Type B pancreatic cell (in vitro differentiated cells): ENCODE measurements at places on chromosomes 7 and 10. TPM values are rescaled to one million over a fixed set of nuclear protein-coding genes. Genes with fewer than 3 reads are reported as not detected.

DNA sequence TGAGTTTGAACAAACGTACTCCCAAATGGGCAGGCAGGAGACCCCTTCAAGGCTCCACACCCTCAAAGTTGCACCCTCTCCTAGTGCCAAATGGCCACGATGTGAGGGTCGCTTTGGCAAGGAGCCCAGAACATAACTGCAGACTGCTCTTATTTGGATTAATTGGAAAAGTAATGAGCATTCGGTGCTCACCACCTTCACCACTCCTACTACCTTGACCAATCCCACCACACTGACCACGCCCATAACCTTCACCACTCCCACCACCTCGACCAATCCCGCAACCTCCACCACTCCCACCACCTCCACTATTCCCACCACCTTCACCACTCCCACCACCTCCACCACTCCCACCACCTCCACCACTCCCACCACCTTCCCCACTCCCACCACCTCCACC lies 94.7 kb upstream of the PAX2 start:
- no peak for DNase-seq

GRCh38 chr10:15516256-15517085 lies 145.4 kb upstream of the FAM171A1 start:
- DNase-seq = no peak

- DNase-seq = no peak
These were observed 24.4 kb upstream of the SRI start for GRCh38 chr7:88244258-88244657.

GRCh38 chr7:134532180-134532953 lies 5.0 kb downstream of the AKR1B10 start:
- no peak for DNase-seq

- DNase-seq = no peak
These were observed 79.6 kb upstream of the AUTS2 start for GRCh38 chr7:69518705-69519077.

IDI2 gene
- total RNA-seq = not detected in 2 replicates

FOXI2 gene
- 0.21 and 4.8 TPM in 2 replicates for total RNA-seq
